ENCODE measurements at places on chromosomes 4 and X.
A peak's percentile ranks its signal among the peaks of the same experiment; 100 is the strongest.

DNA sequence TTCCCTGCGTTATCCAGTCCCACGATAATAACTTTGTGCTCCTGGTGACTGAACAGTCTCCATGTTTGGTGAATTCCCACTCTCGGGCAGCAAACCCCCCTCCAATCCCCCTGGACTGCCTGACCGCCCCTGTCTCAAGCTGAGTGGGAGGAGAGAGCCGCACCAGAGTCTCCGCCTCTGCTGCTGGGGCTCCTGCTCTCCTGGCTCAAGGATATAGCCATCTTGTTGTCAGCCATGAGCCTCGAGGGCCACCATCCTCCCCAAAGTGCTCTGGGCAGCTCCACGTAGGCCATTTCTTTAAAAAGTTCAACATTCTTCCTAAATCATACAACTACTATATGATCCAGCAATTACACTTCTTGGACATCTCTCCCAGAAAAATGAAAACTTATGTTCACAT lies 49.3 kb upstream of the PGRMC1 start:
- no peak for DNase-seq

DNA sequence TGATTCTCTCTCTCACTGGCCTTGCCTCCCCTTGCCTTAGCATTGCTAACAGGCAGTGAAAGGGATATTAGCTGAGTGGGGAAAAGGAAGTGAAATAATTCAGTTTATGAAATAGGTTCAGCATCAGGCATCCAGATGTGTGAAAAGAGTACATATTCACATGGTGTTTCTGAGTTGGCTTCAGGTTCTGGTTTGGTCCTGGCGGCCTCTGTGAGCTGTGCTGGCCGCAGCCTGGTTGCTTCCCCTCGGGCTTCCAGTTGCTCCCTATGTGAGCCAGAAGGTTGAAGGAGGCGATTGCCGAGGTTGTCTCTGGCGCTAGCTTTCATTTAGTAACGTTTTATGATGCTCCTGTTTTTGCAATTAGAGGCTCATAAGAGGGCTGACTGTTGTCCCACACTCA lies 99.1 kb upstream of the TLR2 start:
- DNase-seq, result no peak

DNA sequence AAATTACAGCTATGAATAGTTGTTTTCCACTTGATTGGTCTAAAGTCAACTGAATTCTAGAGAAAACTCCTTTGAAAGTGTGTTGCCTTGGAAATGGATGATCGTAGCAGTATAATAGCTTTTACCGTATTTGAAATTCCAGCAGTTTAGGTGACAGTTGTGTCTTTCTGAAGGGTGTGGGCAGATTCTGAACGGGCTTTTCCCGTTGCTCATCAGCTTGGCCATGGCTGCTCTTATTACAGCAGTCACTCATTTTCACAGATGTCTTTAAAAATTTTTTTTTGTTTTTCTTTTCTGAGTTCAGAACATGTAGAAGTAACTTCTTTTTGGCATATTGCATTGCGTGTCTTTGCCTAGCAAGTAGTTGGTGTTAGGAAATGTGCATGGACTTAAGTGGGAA lies 69.6 kb upstream of the SLC4A4 start:
- DNase-seq, result no peak

DNA sequence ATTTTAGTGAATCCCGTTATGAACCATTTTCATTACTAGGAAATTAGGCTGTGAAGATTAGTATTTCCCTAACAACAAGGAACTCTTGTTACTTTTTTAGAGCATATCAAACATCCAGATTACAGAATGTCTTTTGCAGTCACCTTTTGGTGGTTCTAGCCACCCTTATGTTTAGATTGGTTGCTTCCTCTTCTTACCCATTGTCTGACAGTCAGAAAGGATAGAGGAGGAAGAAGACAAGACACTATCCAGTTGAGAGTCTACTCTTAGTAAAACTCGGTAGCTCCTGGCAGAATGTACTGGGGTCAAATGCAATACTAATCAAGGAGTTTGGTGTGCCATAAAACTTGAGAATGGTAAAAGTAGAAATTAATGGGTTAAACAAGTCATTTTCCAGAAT lies 1.6 kb upstream of the GUCY1A1 start:
- DNase-seq, result no peak

GRCh38 chr4:4344915-4345527 lies 41.9 kb upstream of the NSG1 start:
- DNase-seq, result no peak

GRCh38 chrX:135345107-135345589 lies 35.9 kb downstream of the ETDC start:
- no peak for DNase-seq

DNA sequence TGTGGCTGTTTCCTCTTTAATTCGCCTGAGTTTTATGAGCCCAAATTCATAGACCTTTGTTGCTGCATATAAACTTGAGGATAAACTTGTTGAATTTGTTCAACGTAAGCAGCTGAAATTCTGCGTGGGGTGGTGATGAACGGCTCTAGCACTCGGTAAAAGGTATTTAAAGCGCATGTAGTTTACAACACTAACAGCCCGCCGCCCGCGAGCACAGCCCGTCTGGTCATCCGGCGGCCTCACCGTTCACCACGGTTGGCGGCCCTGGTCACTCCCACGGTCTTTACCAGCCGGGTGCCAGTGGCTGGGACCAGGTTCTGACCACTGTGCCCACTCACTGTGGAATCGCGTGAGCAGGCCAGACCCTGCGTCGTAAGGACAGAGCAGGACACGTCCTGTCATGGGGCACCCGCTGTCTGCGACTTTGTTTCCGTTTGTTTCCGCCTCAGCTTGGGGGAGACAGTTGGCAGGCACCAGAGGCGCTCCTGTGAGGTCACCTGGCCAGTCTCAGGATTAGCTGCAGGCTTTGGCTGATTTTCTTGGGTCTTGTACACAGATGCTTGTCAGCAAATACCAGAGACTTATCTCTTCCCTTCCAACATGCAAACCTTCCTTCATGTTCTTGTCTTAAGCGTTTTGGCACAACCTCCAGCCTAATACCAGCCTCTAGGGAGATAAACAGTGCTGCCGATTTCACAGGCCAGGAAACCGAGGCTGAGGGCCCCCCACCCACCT lies 36.8 kb upstream of the SPON2 start:
- no peak for DNase-seq

DNA sequence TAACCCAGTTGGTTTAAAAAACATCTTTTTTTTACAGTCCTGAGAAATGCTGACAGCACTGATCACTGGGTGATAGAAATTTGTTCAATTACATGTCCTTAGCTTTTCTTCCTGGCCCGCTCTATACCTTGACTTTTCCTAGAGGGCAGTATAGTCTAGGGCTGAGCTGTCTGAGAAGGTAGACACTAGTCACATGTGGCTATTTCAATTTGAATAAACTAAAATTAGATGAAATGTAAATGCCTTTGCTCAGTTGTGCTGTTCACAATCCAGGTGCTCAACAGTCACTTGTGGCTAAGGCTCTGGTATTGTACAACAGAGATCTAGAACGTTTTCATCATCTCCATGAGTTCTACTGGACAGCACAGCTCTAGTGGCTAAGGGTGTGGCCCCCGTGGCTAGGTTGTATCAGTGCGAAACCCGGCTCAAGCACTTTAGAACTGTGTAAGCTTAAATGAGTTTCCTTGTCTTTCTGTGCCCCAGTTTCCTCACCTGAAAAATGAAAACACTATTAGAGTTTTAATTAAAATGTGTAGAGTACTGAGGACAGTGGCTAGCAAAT lies 111.6 kb upstream of the WDR17 start:
- DNase-seq, result no peak

- DNase-seq, result no peak
Observed at GRCh38 chr4:77188498-77189220, 31.7 kb downstream of the CCNG2 start.

GRCh38 chrX:64977051-64977450 lies 801 bp upstream of the ZC4H2 start:
- no peak for DNase-seq

DNA sequence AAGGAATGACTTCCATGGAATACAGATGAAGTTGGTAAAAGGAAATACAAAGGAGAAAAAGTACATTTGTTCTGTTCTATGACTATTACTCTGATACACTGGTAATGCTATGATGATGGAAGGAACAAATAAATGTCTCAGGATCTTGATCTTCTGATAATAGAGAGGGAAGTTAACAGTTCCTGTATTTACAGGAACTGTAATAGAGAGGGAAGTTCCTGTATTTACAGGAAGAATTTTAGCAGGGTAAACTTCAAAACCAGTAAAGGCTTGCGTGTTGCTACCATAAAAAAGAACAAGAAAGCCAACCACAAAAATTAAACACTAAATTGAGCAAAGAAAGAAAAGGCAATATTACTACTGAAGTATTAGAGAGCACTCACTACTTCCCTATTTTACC lies 91.7 kb upstream of the HPGD start:
- DNase-seq, result no peak

DNA sequence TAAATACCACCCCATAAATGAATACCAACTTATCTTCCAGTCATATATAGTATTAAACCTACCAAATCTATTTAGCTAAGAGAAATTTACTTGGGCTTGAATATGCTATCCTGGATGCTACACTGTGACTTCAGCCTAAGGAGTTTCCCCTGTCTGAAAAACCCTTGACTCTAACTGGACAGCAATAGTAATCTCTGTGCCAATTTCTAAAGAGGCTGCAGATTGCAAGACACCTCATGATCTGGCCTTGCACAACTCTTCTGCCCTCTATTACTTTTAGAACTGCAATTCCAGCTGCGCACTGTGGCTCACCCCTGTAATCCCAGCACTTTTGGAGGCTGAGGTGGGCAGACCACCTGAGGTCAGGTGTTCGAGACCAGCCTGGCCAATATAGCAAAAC lies 371.5 kb downstream of the KCNIP4 start:
- no peak for DNase-seq

- DNase-seq, result peak; percentile 38
Observed at GRCh38 chrX:24465532-24465865, 413 bp downstream of the PDK3 start.

DNA sequence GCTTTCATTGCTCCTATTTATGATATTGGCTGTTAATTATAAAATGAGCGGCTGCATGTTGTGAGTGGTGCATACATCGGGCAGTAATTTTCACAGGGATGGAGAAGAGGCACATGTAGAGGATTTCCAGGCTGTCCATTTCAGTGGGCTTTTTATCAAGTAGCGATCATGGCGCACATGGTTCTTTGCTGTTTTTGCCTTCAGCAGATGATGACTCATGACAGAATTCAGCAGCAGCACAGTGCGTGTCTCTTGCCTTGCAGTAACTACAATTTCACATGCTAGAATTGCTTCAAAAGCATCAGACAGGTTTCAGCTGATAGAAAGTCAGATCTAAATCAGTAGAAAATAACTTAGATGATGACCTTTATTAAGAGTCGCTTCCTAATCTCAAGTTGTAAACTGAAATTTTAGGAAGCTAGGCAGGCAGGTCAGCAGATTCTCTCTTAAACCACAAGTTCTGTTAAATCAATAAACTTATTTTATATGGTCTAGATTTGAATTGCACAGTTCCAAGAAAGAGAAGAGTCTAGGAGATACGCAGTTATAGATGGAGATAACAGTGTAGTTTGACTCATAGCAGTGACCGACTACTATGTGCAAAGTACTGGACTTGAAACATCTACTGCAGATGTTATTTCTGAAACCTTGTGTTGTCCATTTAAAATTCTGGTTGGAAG lies 35.8 kb downstream of the LRP2BP start:
- no peak for DNase-seq

GRCh38 chr4:115323106-115323707 lies 209.8 kb upstream of the NDST4 start:
- DNase-seq, result no peak

DNA sequence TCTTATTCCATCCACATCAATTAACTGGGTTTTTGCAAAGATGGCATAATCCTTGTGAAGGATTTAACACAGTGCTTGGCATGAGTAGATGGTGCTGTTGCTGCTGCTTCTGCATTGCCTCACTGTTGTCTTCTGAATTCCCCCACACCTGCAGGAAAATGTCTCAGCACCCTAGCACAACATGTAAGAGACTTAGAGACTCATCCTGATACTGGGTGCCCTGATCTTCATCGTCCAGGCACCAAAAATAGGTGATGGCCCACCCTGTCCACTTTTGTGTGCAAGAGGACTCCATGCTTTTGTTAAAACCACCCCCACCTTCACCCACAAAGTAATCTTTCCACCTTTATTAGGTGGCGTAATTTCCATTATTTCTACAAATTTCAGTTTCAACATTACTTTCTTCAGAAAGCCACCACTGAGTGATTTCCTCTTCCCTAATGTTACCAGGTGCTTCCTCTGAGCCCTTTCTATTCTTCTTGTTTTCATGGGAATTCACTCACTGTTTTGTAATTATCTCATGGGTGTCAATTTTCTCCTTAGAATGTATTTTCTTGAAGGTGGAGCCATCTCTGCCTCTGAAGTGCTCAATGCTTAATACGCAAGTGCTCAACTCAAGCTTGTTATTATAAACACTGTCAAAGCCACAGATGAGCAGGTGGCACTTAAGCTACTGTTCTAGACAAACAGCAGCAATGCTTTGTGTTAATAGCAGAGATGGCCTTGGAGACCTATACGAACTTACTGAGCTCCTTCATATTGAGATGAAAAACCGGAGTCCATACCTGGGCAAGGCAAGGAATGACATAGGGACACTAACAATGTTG lies 89.5 kb downstream of the HS3ST1 start:
- no peak for DNase-seq

GRCh38 chr4:3148926-3149325 lies 74.4 kb downstream of the HTT start:
- no peak for DNase-seq

GRCh38 chrX:44947995-44948394 lies 75.0 kb downstream of the KDM6A start:
- DNase-seq, result no peak

DNA sequence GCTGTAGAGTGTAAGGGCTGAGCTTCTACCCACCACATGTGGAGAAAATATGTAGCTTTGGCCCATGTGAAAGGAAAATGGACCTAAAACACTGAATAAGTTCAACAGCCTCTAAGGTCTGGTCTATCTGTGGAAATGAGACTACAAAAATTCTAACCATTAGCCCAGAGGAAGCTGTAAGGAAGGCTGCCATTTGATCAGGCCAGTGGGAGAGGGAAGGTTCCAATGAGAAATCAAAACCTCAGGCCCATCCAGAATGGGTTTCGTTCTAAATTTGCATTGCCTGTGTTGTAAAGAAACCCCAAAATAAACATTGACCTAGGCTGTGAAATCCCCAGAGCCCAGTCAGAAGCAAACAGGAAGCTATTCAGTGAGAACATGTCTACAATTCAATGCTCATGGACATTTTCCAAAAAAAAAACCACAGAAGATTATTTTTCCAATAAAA lies 320.4 kb upstream of the SLC7A11 start:
- DNase-seq, result no peak

DNA sequence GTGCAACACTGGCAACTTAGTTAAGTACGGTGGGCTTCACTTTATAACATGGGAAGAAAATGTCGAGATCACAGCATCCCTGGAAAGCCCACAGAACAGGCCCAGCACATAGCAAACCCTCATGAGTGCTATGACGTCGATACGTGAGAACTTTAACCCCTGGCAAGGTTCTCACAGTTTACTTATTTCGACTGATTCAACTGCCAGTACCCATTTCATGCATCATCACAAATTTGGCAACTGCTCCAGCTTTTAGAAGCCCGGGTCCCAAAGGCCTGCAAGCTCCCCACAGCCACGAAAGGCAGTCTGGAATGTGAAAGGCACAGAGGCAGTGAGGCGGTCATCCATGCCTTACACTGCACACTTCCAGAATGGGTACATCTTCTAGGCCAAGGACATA lies 41.2 kb downstream of the RELL1 start:
- no peak for DNase-seq
